ENCODE measurements at places on chromosomes 2 and 18.

DNA sequence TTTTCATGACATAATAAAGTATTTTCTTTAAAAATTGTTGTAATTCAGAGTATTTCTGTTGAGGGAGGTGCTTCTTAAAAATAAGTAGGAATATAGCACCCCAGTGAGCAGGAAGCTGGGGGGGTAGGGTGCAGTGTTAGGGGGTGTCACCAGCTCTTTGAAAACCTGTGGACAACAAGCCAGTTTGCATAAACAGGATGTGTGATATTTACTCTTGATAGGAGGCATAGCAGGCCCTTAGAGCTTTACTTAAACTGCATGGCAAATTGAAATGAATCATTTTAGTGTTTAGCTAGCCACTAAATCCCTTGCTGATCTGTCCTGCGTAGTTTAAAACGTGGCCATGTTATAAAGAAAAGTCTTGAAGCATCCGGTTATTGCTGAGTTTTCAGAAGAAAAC, 8.4 kb downstream of the TGIF1 start:
- no peak for DNase-seq

DNA sequence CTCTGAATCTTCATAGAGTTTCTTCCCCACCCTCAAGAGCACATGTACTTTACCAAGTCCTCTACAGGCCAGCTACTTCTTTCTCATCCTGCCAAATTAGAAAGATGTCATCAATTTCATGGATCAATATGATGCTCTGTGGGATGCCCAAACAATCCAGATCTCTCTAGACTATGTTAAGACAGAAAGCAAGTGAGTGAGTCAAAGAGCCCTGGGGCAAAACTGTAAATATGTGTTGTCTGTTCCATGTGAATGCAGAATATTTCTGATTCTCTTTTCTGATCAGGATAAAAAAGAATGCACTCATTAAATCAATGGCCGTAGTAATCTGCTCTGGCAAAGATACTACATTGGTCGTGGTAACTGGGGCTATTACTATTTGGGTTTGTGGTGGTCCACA, 53.1 kb upstream of the ROCK2 start:
- DNase-seq: no peak

- no peak for DNase-seq
Observed at GRCh38 chr18:35227254-35227653, 13.6 kb upstream of the ZNF397 start.

- DNase-seq: no peak
Observed at GRCh38 chr2:42906557-42907411, 114.4 kb upstream of the HAAO start.

GRCh38 chr2:24365051-24365450, 4.7 kb upstream of the ITSN2 start:
- no peak for DNase-seq

DNA sequence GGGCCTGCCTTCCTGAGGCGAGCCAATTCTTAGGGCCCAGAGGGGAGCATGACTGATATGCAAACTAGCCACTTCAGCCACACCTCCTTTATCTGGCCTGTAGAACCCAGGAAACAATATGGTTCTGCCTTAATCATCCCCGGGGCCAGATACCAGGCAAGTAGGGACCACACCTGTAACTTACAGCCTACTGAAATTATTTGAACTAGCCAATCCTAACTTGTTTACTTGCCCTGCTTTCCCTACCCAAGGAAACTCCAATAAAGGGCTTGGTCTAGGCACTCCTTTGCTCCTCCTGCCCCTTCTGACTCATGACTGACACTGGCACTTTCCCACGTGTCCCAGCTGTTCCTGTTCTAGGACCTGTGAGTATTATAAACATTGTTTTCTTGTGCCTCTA, 57.6 kb downstream of the MYOM1 start:
- no peak for DNase-seq

GRCh38 chr2:231176066-231176465, 22.4 kb upstream of the ARMC9 start:
- no peak for DNase-seq

DNA sequence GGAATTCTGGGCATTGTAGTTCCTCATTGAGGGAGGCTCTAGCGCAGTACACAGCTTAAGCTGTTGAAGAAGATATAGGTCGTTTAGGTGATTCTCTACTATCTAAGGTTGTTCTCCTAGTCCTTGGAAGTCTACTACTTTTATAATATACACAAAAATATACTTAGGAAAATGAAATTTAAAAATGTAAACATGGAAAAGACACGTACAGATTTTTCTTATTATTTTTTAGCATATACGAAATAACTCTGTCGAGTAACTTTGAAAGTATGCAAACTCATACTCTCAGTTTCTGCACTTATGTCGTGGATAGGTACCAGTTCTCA, 272 bp upstream of the FASTKD1 start:
- no peak for DNase-seq

DNA sequence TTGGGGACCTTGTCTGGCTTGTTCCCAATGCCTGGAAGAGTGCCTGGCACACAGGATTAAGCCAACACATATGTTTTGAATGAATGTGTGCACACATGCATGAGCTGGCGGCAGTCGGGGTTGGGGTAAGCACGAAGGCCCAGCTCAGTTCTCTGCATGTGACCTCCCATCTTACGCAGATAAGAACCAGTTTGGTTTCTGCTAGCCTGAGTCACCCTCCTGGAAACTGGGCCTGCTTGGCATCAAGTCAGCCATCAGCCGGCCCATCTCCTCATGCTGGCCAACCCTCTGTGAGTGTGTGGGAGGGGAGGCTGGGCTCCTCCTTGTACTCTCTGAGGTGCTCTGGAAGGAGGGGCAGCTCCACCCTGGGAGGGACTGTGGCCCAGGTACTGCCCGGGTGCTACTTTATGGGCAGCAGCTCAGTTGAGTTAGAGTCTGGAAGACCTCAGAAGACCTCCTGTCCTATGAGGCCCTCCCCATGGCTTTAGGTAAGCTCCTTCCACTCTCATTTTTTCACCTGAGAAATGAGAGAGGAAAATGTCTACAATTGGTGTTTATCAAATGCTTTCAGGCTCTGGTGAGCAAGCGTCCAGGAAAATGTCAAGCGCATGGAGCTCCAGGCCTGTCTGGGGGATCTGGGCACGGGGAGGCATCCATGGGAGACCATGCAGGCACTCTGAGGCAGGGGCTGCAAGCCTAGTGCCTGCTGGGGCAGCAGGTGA, 9.7 kb upstream of the IL1RN start:
- peak; percentile 30 for DNase-seq

GRCh38 chr18:78939734-78940494, 39.7 kb upstream of the SALL3 start:
- no peak for DNase-seq

DNA sequence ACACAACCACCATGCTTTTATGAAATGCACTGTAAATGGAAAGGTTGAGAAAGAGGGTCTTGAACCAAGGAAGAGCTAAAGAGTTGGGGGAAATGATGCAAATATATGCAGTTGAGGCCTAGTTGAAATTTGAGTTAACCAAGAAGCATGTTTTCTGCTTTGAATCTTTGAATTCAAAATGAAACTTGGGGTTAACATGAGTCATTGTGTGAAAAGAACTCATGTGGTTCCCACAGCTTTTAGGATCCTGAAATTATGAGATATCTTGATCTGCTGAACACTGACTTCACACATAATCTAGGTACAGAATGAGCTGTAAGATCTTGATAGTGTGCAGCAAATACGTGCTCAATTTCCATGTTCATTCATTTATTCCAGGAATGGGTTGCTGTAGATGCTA, 422.9 kb upstream of the TRIB2 start:
- DNase-seq: no peak

- no peak for DNase-seq
Observed at GRCh38 chr2:64114063-64114911, 29.9 kb downstream of the PELI1 start.

DNA sequence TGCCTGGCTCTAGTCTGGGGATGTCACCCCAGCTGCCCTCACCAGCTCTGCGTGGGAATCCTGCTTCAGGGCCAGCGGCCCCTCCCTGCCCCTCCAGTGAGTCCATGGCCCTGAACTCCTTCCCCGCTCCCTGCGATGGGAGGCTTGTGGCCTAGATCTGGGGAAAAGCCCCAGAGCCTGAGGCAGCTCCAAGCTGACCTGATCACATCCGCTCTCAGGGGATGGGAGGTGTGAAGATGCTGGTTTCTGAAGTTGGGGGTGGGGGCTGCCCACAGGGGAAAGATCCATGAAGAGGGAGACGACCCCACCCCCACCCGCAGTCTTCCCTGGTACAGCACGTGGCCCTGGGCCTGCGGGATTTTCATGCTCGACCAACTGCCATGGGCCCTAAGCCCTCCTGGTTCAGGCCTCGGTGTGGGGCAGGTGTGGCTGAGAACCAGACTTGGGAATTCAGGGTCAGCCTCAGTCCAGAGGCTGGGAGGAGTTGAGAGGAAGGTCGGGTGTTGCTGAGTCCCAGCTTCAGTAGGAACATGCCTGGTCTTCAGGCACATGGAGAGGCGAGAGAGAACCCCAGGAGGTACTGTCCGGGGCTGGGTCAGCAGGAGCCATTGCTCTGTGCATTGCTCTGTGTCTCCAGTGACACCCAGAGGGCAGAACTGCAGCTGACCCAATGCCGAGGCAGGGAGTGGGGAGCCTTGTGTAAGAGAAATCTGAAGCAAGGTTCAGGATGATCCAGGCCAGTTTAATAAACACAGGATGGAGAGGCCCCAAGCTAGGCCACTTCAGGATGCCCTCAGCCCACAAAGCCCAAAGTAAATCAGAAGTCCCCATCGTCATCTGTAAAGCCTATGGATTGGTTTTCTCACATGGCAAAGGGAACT, 115.1 kb downstream of the CAPN13 start:
- DNase-seq: no peak

GRCh38 chr2:122886479-122887145, 1131.2 kb downstream of the TSN start:
- DNase-seq: no peak

DNA sequence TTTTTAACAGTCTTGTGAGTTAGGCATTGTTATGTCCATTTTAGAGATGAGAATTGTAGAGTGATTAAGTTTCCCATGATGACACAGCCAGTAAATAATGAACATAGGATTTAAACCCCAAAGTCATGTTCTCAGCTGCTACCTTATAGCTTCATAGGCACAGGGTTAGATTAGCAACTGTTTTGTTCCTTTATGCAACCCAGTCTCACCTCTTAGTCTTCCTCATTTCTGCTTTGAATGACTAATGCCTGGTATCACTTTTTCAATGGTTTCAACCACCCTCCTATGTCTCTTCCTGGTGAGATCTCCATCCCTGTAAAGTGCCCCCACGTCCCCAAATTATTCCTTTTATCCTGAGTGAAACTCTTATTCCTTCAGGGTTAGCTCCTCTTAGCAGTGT, 44.3 kb downstream of the MFSD6 start:
- DNase-seq: no peak

DNA sequence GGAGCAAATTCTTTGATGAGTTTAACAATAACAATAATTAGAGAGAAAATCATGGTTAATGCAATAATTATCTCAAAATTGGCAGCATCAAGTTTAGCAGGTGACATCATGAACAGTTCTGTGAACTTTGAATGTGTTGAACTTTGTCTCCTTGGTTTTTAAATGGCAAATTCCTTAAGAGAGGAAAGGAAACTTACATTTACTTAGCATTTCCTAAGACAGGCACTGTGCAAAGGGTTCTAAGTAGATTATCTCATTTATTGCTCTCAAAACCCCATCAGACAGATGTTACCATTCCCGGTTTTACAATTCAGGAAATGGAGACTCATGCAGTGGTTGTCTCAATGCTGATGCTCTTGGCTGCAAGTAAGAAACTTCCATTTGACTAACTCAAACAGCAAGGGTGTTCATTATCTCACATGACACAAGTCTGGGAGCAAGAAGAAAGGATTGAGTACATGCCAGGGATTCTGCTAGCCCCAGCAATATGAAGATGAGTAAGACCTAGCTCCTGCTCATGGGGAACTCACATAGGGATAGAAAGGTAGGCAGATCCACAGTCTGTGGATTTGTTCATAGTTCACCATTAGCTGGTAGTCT, 81.3 kb upstream of the ITGA6 start:
- no peak for DNase-seq

GRCh38 chr2:205644018-205644417, 38.3 kb upstream of the NRP2 start:
- no peak for DNase-seq

DNA sequence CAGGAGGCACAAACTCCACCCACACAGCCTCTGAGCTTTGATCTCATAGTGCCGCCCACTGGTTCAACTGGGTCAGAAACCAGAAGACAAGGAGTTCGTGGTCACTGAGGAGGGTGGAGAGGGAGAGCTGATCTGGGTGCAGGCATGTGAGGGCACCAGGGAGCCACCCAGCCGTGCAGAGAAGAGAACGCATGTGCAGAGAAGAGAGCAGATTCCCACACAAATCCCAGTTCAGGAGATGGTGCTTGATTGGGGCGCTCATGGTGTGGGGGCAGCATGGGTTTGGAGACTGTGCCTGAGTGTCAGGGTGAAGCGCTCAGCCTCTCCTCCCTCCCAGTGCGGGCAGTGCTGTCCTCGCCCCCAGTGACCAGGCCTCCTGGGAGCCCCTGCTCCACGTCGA, 375.2 kb upstream of the MYT1L start:
- DNase-seq: no peak

DNA sequence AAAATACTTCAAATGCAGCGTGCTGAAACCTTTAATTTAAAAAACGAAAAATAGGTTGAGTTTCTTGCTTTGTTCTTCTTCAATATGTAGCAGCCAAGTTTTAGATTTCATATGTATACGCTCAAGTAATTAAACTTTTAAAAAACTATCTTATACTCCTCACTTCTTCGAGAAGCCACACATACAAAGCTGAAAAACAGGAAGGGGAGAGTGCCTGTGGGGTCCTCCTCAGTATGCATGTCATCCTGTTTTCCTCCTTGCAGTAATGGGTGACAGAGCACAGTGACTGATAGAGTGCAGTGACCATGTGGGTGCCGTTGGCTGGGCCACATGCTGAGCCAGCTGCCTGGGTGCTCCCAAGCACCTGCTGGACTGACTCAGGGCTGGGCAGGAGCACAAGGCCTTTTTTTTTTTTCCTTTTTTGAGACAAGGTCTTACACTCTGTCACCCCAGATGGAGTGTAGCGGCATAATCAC, 33.3 kb downstream of the UXS1 start:
- no peak for DNase-seq

- no peak for DNase-seq
Observed at GRCh38 chr18:63700501-63700900, 2.3 kb upstream of the SERPINB11 start.

DNA sequence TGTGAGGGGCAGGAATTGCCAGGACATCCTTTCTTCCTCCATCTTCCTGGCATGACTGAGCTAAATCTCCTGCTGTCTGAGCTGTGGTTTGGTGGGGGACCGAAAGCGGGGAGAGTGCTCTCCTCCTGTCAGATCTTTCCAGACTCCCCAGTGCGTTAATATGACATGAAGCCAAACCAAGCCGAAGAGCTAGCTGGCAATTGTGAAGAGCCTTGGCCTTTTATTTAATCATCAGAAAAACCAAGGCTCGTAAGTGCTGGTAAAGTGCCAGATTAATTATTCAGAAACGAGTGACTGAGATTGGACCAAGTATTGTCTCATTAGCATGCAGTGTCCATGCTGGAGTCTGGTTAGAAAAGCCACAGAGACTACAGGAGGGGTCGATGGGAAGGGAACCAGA, 14.5 kb upstream of the LRPPRC start:
- no peak for DNase-seq

- DNase-seq: no peak
Observed at GRCh38 chr18:59011786-59012185, 127.9 kb upstream of the SEC11C start.
